ENCODE measurements at places on chromosomes 7 and 10.
A peak's percentile ranks its signal among the peaks of the same experiment; 100 is the strongest.

DNA sequence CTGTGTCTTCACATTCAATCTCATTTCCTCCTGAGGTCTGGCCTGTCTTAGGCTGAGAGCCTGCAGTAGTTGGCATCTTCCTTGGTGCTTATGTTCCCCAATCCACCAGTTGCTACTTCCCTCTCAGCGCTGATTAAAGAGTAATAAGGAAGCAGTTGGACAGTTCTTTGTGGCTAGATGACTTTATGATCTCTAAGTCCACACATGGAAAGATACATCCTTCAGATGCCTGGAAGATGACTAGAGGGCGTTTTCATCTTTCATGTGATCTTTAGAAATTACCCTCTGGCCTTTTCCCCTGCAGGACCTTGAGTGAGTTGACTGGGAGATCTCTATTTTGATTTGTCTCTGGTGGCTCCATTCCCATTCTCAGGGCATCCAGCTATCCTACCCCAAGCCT lies 204.5 kb downstream of the GRM3 start:
- no peak for DNase-seq

DNA sequence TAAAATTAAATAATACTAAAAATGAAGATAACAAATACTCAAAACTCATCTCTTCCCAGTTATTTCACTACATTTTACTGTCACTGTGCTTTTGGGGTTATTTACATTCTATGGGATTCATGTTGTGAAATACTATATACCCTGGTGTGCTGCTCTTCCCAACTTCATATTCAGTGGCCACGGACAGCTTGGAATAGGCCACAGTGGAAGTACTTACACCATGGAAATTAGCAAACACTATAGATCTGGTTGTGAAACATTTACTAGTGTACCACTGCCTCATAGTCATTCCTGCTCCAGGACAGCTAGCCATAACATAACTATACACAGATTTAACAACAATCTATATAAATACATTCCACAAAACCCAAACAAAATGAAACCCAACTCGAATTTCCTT lies 21.2 kb upstream of the KDM7A start:
- DNase-seq = no peak

GRCh38 chr7:148172920-148173319 lies 417.6 kb upstream of the C7orf33 start:
- no peak for DNase-seq

GRCh38 chr10:34172936-34173533 lies 642.1 kb downstream of the PARD3 start:
- DNase-seq = no peak

- DNase-seq = peak; percentile 46
Observed at GRCh38 chr10:116201011-116201410, 72.0 kb downstream of the GFRA1 start.

DNA sequence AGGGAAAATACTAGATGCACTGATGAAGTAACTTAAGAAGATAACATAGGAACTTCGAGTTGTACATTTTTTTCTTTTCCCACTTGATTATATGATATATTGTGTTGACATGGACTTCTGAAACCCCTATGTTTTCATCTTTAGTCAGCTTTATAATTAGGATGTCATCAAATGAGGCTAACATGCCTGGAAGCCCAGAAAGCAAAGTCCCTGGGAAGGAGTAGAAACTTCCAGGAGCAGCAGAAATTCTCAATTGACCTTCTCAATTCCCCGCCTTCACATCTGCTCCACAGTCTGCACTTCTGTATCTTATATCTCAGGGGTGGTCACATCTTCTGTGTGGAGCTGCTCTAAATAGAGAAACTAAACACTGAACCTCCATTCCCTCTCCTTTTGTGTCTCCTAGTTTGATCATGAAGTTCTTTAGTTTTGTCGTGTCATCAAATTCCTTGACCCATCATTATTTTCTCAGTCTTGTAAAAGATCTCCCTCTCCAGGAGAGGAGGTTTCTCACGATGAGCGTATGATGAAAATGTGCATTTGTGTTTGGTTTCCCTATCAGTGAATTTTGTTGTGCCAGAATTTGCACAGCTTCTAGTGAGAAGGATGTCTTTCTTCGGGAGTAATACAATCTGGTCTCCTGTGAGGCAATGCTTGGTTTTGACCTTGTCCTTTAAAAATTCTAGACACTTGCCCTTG lies 303.3 kb downstream of the SUGCT start:
- peak; percentile 29 for DNase-seq

GRCh38 chr7:105648561-105649401 lies 67.5 kb upstream of the EFCAB10 start:
- DNase-seq = no peak

- no peak for DNase-seq
Observed at GRCh38 chr10:119283387-119283786, 76.0 kb downstream of the GRK5 start.

DNA sequence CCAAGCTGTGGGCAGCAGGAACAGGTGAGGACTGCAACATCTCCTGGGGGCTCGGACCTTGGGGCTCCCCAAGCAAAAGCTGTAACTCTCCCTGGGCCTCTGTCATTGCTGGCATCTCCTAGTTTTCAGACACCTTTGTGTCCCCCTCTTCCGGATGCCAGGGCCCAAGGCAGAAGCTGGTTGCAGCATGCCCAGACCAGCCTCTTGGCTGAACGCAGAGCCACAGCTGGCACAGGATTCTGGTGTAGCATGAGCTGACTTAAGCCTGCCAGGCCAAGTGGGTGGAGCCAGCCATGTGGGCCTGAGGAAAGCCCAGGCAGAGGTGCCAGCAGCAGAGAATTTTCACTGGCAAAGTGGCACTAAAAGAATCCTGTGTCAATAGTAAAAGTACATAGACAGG lies 43.5 kb downstream of the ZWINT start:
- DNase-seq = no peak

DNA sequence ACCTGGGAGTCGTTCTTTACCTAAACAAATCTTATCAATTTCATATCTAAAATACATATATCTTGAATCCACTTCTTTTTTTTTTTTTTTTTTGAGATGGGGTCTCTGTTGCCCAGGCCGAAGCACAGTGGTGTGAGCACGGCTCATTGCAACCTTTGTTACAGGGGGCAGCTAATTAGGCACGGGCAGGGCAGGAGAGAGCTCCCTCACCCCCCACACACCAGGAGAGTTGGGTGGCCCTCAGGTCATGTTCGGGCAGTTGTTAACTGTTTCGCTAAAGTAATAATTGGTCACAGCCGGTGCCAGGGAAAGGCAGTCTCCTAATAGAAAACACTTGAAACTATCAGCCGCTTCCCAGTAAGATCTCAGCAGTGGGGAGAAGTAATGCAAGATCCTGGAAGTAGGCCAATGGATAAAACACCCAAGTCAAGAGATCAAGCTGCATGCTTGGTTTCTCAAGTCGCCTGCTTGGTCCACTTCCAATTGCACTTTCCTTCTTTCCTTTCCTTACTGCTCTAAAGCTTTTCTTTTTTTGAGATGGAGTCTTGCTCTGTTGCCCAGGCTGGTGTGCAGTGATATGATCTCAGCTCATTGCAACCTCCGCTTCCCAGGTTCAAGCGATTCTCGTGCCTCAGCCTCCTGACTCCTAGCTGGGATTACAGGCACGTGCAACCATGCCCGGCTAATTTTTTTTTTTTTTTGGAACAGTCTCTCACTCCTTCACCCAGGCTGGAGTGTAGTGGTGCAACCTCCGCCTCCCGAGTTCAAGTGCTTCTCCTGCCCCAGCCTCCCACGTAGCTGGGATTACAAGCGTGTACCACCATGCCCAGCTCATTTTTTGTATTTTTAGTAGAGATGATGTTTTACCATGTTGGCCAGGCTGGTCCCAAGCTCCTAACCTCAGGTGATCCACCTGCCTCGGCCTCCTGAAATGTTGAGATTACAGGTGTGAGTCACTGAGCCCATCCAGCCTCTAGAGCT lies 21.3 kb upstream of the EFCAB10 start:
- DNase-seq = no peak

GRCh38 chr10:102010961-102011360 lies 45.0 kb downstream of the ARMH3 start:
- no peak for DNase-seq

DNA sequence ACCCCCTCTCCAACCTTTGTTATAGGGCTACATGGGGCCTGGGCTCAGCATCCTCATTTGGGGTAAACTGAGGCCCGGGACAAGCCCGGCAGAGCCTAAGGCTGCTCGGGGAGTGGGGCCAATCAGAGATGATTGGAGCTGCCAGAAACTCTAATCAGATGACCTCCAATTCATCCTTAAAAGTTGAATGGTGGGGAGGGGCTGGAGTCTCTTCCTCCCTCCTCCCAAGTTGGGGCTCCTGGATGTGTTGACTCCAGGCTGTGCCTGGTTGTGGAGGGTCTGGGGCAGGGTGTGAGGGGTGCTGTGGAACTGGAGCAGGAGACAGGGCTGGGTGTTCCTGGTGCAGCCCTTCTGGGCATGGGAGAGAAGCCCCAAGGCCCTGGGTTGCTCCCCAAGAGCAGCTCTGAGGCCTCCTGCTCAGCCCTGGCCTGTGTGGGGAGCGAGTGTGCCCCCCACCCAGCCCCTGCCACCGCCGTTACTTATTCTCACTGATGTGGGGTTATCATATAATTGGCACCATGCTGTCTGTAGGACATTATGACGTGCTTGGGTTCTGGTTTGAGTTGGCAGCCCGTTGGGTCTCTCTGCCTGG lies 2.2 kb downstream of the BHLHA15 start:
- no peak for DNase-seq

DNA sequence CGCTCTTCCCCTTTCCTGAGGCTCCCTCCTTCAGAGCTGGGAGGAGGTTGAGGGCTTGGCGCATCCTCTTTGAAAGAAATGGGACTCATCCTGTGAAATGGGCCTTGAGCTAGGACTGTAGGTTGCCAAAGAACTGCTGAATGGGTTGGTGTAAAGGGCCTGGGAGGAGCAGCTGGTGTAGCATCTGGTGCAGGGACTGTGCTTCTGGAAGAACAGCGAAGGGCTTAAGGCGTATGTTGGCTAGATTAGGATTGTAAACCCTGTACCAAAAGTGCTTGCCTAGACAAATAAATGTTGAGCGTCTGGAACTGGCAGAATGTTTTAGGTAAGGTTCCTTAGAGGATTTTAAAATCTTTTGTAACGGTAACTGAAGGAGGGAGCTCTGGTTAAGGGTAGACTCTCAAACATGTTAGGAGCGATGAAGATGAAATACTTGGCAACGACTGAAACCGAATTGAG lies 563 bp downstream of the STAM start:
- DNase-seq = peak; percentile 38

GRCh38 chr10:7538970-7539654 lies 127.7 kb downstream of the ITIH5 start:
- DNase-seq = no peak

- DNase-seq = no peak
Observed at GRCh38 chr7:4765776-4766490, 9.5 kb upstream of the AP5Z1 start.

DNA sequence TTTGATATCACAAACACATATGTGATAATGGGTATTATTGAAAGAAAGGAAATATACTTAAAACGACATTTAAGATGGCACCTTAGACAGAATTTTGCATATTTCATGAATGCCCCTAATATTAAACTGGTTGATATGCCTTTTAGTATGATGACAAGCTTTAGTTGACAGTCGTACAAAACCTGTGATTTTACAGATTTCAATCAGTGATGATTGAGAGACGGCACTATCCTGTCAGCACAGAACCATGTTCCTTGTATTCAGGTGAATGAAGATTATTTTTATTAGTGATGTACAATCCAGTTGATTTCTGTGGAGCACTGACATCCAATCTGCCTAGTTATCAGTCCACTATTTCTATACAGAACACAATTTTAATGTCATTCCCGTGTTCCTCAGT lies 333.0 kb downstream of the CNTNAP2 start:
- no peak for DNase-seq

- DNase-seq = no peak
Observed at GRCh38 chr10:88108115-88108610, 244.7 kb downstream of the PTEN start.

DNA sequence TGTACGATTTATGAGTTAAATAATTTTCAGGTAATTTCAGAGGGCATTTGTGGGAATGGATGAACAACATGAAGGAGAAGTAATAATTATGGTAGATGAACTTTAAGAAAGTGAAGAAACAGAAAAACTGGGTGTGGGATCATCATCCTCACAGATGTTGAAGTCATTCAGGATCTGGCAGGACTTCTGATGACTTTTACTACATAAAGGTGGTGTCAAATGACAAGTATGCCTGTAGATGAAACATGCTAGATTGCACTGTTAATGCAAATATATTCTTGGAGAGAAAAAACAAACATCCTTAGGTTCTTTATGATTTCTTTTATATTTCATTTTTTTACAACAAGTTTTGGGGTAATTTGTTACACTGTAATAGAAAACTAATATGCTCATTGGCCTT lies 230.2 kb downstream of the PCLO start:
- DNase-seq = no peak
